Endodermal cell (in vitro differentiated cells): ENCODE measurements at places on chromosomes 3 and 15. TPM values are rescaled to one million over a fixed set of nuclear protein-coding genes. Genes with fewer than 3 reads are reported as not detected.

Gene UBL7
- total RNA-seq = 38.5 and 45.0 TPM in 2 replicates

Gene IL17RE
- 1.2 to 1.8 TPM (median 1.2 TPM) in 3 replicates for total RNA-seq

Gene CCDC39
- total RNA-seq = 0.12 to 1.1 TPM (median 0.32 TPM) in 3 replicates

Gene TGM4
- not detected in 2 replicates for total RNA-seq

Gene KNG1
- total RNA-seq = not detected in 3 replicates

Gene ROPN1
- total RNA-seq = not detected in 3 replicates

Gene SPRED1
- total RNA-seq = 56.0 to 61.7 TPM (median 56.6 TPM) in 3 replicates

Gene PLOD2
- total RNA-seq = 56.1 to 702 TPM (median 65.5 TPM) in 3 replicates

Gene TMC3
- total RNA-seq = not detected in 2 replicates

Gene RARB
- 17.2 to 23.1 TPM (median 21.9 TPM) in 3 replicates for total RNA-seq

Gene PARP16
- 4.1 and 4.3 TPM in 2 replicates for total RNA-seq

Gene PARL
- total RNA-seq = 77.3 and 78.7 TPM in 2 replicates

Gene CERS3
- total RNA-seq = 0.48 and 0.61 TPM in 2 replicates

Gene GPR160
- 8.6 and 11.9 TPM in 2 replicates for total RNA-seq

Gene STRC
- total RNA-seq = 0.42 to 0.68 TPM (median 0.62 TPM) in 3 replicates

Gene SLC24A5
- not detected in 2 replicates for total RNA-seq

Gene C3orf20
- total RNA-seq = 0.11 TPM in 1 of 2 replicates, not detected in the other

Gene HIGD2B
- total RNA-seq = not detected in 3 replicates

Gene SH3GL3
- total RNA-seq = 3.8 to 6.0 TPM (median 4.4 TPM) in 3 replicates
